ENCODE measurements at places on chromosomes 16 and 17.

DNA sequence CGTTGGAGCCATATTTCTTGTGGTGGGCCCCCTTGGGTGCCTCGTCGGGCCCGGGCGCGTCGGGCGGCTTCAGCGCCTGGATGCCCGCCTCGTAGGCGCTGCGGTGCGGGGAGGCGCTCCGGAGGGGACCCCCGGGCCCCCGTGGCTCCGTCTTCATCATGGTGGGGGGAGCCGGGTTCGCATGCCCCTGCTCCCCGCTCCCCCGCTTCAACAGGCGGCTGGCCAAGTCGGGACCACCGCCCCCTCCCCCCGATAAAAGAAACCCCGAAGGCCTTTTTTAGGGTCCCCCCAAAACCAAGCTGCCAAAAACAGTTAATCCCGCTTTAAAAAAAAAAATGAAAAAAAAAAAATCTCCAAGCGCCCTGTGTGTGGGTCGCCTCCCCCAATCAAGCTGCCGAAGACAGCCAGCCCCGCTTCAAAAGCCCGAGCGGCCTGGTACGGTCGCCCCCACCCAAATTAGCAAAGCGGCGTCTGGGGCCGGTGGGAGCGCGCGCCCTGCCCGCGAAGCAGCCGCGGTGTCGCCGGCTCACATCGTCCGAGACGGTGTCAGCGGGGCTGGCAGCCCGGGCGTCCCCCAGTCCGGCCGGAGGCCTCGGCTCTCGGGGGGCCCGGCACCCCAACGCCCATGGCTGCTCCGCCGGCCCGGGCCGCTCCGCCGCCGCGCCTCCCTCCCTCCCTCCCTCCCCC lies at the start of gene PPP1R9B:
TSS of gene PPP1R9B (minus strand) at position 324 of the 687 bp plus-strand sequence. CDS start at position 160, 164 bp downstream.
- no peak for DNase-seq

GRCh38 chr16:63415014-63415413 lies 1378.8 kb upstream of the CDH8 start:
- no peak for DNase-seq

- DNase-seq = no peak
Measured at GRCh38 chr16:69049146-69049545, 56.3 kb upstream of the HAS3 start.

- DNase-seq = peak; percentile 61
Measured at GRCh38 chr16:31064882-31065461, 9.1 kb downstream of the ZNF668 start.

DNA sequence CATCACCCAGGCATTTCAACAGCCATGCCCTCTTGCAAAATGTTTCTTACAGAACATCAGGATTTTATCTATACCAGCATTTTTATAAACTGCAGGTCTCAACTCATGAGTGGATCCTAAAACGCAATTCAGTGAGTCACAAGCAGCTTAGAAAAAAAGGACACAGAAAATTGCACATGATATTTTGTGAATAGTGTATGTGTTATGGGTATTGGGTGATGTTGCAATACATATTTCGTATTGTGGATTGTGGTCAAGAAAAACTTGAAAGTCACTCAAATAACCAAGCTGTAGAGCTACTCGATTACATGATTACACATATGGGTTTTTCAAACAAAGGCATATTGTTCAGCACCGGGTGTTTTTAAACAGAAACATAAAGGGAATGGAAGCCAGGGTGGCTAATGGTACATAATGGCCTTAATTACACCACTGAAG lies 1.4 kb downstream of the WIPI1 start:
- DNase-seq = no peak

- DNase-seq = no peak
Measured at GRCh38 chr17:29749045-29749825, 126.5 kb upstream of the CORO6 start.
